ENCODE measurements at places on chromosomes 1 and 21. TPM values are rescaled to one million over a fixed set of nuclear protein-coding genes. Genes with fewer than 3 reads are reported as not detected.

GRCh38 chr1:2633366-2633935, 635 bp upstream of the MMEL1 start:
- no peak for DNase-seq

DNA sequence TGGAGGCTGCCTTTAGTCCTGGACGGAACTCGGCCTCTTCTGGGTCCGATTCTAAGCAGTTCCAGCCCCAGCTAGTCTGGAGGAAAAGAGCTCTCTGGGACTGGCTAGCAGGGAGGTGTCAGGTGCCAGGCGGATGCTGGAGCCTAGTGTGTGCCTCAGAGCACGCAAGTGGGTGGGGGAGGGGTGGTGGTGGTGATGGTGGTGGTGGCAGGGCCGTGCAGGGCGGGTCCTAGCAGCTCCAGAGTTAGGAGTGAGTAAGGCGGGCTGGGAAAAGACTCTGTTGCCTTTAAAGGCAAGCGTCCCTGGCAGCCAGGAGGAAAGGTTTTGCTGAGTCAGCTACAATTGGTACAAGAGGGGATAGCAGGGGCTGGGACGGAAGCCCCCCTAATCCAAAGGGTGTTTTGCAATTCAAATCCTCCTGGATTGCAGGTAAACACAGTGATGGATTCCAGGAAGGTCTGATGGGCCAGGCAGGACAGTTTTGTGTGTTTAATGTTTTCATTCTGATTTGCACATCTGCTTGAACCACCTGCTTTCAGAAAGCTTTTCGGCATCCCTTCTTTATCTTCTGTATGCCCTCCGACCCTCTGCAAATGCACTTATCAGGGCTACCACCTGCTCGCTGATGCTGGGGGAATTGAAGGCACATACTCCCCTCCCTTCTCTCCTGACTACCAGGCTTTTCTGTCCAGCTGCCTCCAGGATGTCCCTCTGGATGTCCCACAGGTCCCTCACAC, 4.1 kb upstream of the SLC2A1 start:
- peak; percentile 31 for DNase-seq

DNA sequence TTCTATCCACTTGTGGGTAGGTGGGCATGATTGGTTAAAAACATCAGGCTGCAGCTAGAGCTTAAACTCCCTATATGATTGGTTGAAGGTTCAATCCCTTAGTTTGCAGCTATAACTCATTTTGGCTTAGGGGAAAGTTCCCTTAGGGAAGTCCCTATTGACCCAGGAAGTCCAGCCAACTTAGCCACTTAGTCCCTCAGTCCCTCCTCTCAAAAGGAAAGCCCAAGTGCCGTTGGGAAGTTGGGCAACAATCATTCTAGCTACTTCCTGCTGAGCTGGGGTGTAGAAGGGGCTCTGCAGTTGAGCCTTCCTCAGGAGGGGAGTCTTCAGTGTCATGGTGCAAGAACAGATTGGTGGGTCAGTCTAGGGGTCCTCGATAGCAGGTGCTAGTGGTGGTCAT, 12.2 kb downstream of the MSTO1 start:
- DNase-seq: no peak

- DNase-seq: no peak
Measured at GRCh38 chr1:241677201-241677600, 25.1 kb downstream of the WDR64 start.

DNA sequence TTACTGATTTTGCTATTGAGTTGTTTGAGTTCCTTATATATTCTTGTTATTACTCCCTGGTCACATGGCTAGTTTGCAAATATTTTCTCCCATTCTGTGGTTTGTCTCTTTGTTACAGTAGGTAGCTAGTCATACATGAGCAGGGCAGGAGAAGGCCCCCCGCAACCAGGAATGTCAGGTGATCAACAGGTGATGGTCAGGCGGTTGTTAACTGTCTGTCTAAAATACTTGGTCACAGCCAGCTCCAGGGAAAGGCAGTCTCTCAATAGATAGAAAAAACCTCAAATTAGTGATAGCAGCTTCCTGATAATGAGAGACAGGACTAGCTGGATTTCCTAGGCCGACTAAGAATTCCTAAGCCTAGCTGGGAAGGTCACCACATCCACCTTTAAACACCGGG, 217.9 kb downstream of the RHOU start:
- no peak for DNase-seq

GRCh38 chr1:6688757-6689156, 12.9 kb downstream of the DNAJC11 start:
- DNase-seq: no peak

- no peak for DNase-seq
Measured at GRCh38 chr1:107940701-107941100, 24.3 kb downstream of the VAV3 start.

WRAP73 gene
- total RNA-seq: 17.3 TPM

- DNase-seq: no peak
Measured at GRCh38 chr21:18810136-18810535, 406.6 kb upstream of the TMPRSS15 start.

DNA sequence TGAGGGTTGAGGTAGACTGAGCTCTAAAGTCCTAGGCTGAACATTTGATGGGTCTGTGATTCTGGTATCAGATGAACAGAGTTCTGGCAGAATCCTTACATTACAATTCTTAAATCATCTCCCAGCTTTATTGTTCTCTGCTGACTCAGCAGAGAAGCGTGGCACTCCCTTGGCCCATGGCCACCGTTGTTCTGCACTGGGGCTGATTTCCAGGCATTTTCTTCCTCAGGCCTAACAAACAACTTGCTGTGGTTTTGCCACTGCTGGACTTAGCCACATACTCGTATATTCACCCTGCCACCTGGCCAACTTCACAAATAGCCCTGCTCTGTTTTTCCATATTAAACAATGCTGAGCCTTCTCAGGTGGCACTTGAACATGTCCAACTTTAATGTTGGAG, 223.2 kb downstream of the TNR start:
- DNase-seq: peak; percentile 28

DNA sequence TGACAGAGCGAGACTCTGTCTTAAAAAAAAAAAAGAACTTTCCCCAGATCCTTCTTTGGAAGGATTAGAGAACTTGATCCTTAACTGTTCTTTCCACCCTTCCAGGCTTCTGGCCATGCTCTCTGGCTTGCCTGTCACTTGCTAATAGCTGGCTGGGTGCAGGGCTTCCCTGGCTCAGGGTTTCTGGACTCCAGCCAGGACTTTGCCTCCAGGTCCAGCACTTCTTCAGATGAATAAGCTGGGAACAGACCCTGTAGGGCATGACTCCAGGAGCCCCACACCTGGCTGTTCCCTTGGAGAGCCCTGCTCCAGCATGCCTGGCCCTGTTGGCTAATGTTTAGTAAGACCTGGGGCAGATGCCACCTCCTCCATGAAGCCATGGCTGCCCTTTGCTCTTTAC, 3.3 kb upstream of the NT5C1A start:
- no peak for DNase-seq

DNA sequence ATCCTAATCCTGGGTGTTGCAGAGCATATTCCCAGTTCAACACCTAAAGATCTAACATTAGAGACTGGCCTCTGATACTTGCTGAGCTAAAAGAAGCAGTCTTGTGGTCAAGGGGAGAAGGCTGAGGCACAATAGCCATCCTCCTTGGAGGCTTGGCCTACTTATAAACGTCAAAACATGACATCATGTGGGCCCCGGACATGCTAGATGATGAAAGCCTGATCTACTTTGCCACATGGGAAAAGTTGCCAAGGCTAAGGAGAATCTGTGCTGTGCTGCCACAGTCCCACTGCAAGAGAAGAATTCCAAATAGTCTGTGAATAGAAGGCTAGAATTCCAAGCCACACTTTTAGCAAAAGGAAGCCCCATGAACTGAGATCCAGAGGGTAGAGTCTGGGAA, 43.9 kb upstream of the SAMD13 start:
- DNase-seq: no peak

GRCh38 chr1:32063261-32063681, 9.5 kb upstream of the TMEM39B start:
- peak; percentile 78 for DNase-seq

DNA sequence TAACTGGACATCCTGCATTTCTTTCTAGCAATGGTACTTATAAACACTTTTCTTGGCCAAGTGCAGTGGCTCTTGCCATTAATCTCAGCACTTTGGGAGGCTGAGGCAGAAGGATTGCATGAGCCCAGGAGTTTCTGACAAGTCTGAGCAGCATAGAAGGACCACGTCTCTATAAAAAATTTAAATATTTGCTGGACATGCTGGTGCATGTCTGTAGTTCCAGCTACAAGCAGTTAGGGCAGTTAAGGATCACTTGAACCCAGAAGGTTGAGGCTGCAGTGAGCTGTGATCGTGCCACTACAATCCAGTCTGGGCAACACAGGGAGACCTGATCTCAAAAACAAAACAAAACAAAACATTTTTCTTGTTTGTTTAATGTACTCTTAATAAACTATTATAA, 434.0 kb downstream of the PLA2G4A start:
- DNase-seq: no peak

- no peak for DNase-seq
Measured at GRCh38 chr1:174713796-174714195, 266.0 kb downstream of the GPR52 start.

PKNOX1 gene
- total RNA-seq: 40.4 TPM

NID1 gene
- total RNA-seq: 55.8 TPM

NAXE gene
- total RNA-seq: 38.1 TPM

GRCh38 chr1:197367627-197368026, 99.6 kb downstream of the CRB1 start:
- no peak for DNase-seq

PIGR gene
- 845 TPM for total RNA-seq
